Dorsolateral prefrontal cortex (tissue), 122 donors: ENCODE measurements at places on chromosomes 6 and 20.

DNA sequence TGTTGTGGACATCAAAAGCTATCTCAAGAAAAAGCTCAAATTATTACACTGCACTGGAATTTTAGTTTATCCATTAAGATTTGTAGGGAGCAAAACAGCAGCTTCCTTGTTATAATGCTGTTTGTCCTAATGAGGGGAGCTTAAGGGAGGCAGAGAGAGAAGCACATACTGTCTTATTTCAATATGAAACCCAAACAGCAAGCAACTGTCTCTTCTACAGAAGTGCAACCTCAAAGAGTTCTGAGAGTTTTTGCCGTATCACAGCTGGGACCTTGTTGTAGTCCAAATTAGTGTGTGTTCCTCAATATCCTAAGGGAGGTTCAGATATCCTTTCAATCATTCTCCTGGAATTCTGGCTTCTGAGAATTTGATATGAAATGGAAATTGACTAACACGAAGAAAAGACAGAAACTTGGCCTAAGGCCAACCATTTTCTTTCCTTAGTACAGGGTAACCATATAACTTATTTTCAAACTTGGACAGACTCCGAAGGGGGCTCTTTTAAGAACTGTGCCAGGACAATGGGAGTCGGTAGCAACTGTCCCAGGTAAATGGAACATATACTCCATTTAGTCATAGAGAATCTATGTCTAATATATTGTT lies 149.3 kb upstream of the CCN2 start:
- no peak for DNase-seq

DNA sequence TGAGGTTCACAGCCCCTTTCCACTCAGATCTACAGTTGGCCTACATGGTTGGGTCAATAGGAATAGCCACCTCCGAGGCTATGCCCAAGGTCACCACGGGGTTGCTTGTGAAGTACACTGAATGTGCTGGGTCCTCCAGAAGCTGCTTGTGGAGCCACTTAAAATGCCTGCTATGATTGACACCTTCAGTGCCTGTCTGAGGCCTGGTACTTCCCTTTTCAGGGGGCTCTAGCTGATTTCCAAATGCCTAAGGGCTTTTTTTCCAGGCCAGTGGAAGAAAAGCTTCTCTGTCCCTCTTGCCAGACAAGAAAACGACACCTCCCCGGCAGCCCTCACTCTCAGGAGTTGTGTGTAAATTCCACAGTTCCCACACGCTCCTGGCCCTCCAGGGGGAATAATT lies 6.3 kb upstream of the NXT1 start:
- no peak for DNase-seq

GRCh38 chr6:162845972-162846371 lies 118.2 kb downstream of the PACRG start:
- no peak for DNase-seq

- peak; percentile 49 for DNase-seq
Measured at GRCh38 chr6:116531675-116532570, 13.6 kb downstream of the TRAPPC3L start.

- DNase-seq = no peak
Measured at GRCh38 chr6:110520209-110520965, 44.0 kb upstream of the SLC22A16 start.

DNA sequence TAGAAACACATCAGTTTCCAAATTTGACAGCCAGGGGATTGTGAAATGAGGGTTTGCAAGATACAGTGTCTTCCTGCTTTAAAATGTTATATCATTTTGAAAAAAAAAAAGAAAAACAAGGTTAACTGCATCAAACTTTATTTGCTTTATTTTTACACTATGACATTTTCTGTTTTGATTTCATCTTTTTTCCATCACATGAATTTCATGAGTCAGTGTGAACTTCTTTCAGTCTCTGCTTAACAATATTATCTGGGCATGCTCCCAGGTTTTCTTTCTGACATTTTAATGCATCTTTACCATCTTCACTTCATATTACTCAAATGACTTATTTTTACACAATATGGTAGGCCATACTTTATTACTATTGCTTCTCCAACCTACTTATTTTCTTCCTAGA lies 1.9 kb downstream of the NCOA7 start:
- no peak for DNase-seq

DNA sequence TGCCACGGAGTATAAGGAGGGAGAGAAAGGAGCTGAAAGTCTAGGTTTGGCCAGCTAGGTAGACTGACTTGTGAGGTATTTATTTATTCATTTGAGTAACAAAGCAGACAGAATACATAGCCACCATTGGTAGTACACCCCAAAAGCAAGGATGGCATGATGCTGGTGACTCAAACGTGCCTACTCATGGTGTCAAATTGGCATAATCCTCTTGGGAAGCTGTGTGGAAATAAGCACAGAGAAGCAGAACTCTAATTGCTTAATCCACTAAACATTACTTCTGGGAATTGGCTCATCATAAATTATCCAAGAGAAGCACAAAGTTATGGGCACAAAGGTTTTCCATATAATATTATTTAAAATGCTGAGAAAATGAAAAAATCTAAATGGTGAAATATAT lies 2.5 kb downstream of the DEFB132 start:
- no peak for DNase-seq

- no peak for DNase-seq
Measured at GRCh38 chr20:49478754-49479689, 3.4 kb downstream of the KCNB1 start.

- DNase-seq = no peak
Measured at GRCh38 chr6:56938649-56939191, 16.2 kb upstream of the BEND6 start.

DNA sequence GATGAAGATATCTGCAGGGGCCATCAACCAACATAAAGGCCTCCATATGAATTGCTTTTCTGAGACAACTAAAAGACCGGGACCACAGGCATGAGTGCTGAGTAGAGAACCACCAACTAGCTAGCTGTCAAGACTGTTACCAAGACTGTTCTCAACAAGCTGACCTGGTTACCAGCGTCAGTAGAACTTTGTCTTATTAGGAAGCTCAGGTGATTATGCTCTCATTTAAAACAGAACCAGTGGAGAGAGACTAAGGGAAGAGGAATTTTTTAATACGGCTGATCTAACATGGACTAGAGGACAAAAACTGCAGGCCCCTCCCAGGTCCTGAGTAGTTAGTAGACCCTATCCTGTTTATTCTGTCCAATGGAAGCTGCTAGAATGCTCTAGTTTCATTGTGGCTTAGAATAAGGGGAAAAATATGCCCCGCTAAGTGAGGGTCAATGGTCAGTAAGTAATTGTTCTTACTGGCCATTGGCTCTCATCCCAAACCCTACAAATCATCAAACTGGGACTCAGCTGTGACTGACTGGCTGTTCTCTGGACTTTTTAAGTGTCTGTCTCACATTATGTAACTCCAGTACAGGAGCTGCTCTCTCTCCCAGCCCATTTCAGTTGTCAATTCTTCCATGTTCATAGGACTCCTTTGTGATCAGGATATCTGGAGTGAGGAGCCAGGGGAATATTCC lies 3.8 kb upstream of the DYNLRB1 start:
- DNase-seq = no peak

- no peak for DNase-seq
Measured at GRCh38 chr20:45593498-45593897, 14.4 kb upstream of the WFDC8 start.

- no peak for DNase-seq
Measured at GRCh38 chr6:158118886-158119285, 49.2 kb downstream of the SERAC1 start.

GRCh38 chr6:6740595-6740994 lies 152.1 kb downstream of the LY86 start:
- no peak for DNase-seq

DNA sequence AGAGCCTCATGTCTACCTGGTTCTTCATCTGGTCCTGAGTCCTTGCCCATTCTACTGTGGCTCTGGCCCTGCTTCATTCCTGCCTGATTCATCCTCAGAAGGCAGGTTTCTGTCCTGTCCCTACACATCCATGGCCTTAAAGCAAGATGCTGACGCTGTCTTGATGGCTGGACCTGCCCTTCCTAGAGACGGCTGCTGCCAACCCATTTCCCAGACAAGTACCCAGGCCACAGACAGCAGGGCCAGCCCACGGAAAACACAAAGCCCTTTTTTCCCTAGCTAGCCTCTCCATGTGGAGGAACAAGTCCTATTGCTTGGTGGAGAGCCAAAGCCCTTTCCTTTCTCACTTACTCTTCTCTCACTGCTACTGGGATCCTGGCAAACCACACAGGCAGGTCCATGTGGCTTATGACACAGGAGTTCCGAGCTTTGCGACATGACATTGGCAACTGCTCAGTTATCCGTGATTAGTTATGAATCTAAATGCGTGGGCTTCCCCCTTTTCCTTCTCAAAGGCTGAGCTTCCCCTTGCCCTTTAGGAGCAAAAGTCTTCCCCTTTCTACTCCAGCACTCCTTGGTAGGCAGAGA lies 72.9 kb downstream of the SLC22A3 start:
- DNase-seq = no peak

DNA sequence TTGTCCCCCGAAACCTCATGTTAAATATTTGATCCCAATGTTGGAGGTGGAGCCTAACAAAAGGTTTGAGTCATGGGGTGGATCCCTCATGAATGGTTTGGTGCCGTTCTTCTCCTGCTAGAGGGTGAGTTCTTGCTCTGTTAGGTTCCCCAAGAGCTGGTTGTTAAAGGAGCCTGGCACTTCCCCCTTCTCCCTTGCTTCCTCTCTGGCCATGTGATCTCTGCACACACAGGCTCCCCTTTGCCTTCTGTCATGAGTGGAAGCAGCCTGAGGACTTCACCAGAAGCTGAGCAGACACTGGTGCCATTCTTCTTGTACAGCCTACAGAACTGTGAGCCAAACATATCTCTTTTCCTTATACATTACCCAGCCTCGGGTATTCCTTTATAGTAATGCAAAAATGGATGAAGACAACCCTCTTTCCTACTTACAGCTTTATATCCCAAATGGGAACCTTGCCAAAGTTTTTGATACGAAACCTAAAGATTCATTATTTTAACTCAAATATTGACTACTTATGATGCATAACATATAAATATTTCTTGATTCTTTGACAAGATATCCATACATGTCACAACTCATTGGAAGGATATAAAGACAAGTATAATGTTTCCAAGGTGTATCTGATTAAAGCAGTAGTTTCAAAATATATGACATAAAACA lies 61.0 kb downstream of the RNF182 start:
- DNase-seq = no peak

DNA sequence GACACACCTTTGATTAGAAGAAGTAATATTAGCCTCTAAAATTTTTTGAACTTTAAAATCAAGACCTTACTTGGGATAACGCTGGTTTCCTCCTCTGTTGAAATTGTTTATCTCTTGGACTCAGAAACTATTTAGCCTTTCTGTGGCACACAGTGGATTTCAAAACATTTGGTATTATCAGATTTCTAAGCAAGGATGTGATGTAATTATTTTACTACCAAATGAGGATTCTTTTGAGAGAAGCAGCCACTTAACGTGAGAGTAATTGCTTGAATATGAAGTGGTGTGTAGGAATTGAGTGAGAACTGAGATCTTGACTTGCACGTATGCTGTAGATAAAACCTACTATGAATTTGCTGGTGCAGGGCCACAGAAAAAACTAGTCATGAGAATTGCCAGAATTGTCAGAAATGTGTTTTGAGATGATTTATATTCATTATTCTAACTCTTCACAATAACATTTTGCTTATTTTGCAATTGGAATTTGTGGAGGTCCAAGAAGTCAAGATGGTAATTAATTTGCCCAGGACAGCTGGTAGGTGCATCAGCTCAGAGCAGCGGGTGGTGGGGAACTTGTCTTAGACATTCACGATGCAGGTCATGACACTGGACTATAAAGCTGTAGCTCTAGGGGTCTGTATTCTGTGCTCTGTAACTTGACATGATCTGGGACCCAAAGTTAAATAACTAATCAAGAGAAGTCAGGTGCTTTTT lies 53.4 kb downstream of the AKAP12 start:
- DNase-seq = no peak

- no peak for DNase-seq
Measured at GRCh38 chr6:140774080-140774505, 1358.6 kb upstream of the GJE1 start.

- no peak for DNase-seq
Measured at GRCh38 chr20:7617797-7618196, 322.5 kb downstream of the HAO1 start.
